Hypothalamus (tissue), 51 donors: ENCODE measurements at places on chromosomes 4 and X.

GRCh38 chr4:168707205-168707604 lies 210.4 kb downstream of the PALLD start:
- no peak for DNase-seq

GRCh38 chrX:13418126-13419097 lies 98.6 kb upstream of the ATXN3L start:
- no peak for DNase-seq

DNA sequence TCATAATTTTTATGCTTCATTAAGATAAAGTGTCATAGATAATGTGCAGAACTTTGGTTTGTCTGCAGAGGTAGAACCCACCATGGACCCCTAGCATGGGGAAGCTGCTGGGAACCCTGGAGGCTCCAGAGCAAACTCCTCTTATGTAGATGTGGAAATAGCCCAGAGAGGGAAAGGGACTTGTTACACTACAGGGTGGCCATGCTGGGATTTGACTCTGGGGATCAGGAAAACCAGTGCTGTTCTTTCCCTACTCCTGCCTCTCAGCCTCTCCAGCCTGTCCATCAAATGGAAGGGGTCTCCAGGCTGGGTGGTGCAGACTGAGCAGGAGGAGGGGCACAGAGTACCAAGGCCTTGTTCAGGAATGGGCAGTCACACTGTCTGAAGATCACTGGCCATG lies 54.2 kb downstream of the MSX1 start:
- no peak for DNase-seq

DNA sequence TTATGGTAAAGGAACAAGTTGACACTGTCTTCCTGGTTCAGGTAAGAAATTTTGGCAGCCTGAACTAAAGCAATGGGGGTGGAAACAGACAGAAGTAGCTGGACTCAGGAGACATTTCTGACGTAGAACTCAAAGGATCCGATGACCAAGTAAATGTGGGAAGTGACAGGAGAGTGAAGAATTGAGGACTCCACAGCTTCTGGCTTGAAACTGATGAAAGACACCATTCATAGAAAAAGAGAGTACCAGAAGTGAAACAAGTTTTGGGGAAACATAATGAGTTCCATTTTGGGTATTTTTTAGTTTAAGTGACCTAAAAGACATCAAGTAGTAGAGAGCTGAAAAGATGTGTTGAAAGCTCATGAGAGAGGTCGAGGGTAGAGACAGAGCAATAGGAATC lies 5.7 kb downstream of the FAM120C start:
- no peak for DNase-seq

- DNase-seq, result no peak
These were observed 119.8 kb downstream of the ZNF330 start for GRCh38 chr4:141340458-141340857.

- no peak for DNase-seq
These were observed 108.8 kb downstream of the GPR143 start for GRCh38 chrX:9656871-9657270.

DNA sequence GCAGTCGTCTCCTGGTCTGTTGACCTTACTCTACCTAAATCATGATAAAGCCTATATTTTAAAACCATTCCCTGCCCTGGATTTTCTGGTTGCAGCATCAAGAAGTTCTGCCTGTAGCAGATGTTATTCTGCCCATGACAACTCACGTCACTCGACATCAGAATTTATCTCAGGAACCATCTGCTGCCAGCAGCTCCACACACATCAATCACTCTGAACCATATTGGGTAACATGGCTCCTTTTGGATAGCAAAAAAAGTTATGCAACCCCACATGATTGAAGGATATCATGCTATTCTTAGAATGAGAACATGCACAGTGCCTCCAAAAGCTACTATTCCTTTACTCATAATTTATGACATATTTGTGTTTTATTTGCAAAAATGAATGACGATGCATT lies 341.4 kb downstream of the DHRSX start:
- no peak for DNase-seq

- no peak for DNase-seq
These were observed 364.4 kb upstream of the EPHA5 start for GRCh38 chr4:66034671-66035070.

DNA sequence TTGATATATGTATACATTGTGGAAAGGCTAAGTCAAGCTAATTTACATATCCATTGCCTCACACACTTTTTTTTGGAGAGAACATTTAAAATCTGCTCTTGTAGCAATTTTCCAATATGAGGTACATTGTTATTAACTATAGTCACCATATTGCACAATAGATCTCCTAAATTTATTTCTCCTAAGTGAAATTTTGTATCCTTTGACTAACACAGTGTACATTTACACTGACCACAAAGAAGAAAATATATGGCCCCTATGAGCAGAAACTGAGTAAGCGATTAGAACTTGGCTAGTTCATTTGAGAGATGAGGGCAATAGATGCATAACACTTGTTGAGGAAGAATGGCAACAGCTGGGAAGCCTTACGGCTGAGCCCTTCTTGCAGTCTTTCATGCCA lies 20.3 kb upstream of the GUCY1B1 start:
- DNase-seq, result no peak

DNA sequence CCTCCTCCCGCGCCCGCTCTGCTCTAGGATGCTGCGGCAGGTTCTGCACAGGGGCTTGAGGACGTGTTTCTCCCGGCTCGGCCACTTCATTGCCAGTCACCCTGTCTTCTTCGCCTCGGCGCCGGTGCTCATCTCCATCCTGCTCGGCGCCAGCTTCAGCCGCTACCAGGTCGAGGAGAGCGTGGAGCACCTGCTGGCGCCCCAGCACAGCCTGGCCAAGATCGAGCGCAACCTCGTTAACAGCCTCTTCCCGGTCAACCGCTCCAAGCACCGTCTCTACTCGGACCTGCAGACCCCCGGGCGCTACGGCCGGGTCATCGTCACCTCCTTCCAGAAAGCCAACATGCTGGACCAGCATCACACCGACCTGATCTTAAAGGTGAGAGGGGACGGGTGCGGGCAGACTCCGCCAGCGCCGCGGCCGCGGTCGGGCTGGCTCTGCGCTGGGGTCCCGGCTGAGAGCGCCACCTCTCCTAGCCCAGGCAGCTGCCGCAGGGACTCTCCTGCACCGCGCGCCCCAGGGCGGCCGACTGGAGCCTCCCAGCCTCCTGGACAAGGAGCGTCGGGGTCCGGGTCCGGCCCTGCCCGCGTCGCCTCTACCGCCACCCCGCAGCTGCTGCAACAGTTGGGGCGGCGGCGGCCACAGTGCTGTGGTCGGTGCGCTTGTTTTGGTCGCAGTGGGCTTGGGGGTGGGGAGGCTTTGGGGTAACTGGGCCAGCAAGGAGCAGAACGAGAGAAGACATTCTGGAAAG lies at the start of gene PTCHD1:
TSS of gene PTCHD1 (plus strand) at position 2 of the 752 bp plus-strand sequence. CDS start at position 29, 27 bp downstream.
- DNase-seq, result no peak

DNA sequence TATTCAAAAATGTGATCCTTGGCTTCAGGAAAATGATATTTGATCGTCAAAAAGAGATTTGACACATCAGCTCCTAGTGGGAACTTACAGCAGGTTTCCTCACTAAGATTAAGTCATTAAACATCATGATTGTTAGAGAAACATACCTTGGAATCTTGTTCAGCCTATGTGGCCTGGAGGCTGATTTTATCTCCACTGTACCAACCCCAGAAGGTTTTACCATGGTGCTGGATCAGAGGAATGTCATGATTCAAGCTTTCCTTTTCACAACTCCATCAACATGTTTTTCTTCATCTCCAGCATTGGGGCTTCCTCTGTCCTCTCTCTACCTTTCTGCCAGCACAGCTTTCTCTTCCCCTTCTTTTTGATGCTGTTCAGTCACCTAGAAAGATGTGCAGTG lies 68.4 kb upstream of the MID1IP1 start:
- no peak for DNase-seq
